ENCODE measurements at places on chromosomes 3 and 15. TPM values are rescaled to one million over a fixed set of nuclear protein-coding genes. Genes with fewer than 3 reads are reported as not detected.

The NME9 gene
- total RNA-seq, result not detected

The COLQ gene
- under 0.01 TPM for total RNA-seq

The CYB561D2 gene
- 28.4 TPM for total RNA-seq

The KCNH8 gene
- not detected for total RNA-seq

The CYP1A2 gene
- total RNA-seq, result not detected

The TRH gene
- total RNA-seq, result not detected

The PIGB gene
- 10.7 TPM for total RNA-seq

The C3orf22 gene
- not detected for total RNA-seq

The COL6A6 gene
- not detected for total RNA-seq

The LHFPL4 gene
- total RNA-seq, result not detected
